ENCODE measurements at places on chromosomes 7 and 10.

GRCh38 chr7:23539494-23539907, 7.7 kb upstream of the TRA2A start:
- DNase-seq: no peak

DNA sequence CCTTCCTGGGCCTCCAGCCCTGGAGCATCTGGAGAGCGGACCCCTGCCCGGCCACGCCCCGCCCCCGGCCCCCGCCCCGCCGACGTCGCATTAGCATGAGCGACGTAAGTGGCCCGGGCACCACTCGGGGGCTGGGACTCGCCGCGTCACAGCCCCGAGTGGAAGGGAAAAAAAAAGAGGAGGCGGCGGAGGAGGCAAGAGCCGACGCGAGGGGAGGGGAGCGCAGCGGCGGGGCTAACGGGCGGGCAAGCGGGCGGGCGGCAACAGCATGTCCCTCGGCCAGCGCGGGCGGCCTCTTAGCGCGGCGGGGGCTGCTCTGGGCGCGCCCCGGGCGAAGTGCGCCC, at the start of gene SLC18A3:
TSS of gene SLC18A3 (plus strand) at position 197 of the 344 bp plus-strand sequence. CDS start 431 bp downstream, outside the sequence.
- no peak for DNase-seq

- DNase-seq: no peak
Measured at GRCh38 chr7:127705461-127705959, 53.5 kb downstream of the SND1 start.

- DNase-seq: no peak
Measured at GRCh38 chr10:102233997-102234396, 7.3 kb downstream of the PITX3 start.

- DNase-seq: no peak
Measured at GRCh38 chr7:93030605-93031225, 87.1 kb downstream of the SAMD9 start.

DNA sequence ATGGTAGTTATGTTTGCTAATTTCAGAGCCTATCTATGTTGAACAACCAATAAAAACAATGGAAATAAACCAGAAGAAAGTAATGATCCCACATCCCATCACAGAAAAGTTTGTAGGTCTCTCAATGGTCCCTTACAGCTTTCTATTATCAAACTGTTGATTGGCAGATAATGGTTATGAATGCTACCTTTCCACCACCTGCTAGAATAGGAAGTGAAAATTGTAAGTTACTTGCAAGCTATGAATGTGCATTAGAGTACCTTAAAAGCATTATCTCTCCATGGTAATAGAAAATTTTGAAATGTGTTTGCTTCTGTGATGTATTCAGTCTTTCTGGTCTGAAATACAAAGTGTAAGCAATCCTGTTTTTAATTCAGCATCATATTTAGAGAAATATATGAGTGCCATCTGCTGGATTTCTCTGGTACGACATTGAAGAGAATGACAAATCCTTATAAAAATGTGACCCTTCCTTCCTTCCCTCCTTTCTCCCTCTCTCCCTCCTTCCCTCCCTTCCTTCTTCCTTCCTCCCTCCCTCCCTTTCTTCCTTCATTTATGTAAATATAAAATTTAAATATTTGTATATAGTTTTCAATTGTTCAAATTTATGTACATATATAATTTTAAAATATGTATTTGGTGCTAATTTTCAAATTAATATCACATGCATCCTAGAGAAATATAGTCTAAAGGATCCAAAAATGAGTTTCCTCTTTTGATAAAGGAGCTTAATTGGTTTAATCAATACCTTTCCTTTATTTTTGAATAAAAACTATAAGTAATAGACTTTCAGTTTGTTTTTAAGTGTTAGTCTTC, 41.4 kb upstream of the PNLIPRP3 start:
- DNase-seq: no peak

GRCh38 chr10:129755621-129756020, 208.5 kb downstream of the EBF3 start:
- DNase-seq: no peak

DNA sequence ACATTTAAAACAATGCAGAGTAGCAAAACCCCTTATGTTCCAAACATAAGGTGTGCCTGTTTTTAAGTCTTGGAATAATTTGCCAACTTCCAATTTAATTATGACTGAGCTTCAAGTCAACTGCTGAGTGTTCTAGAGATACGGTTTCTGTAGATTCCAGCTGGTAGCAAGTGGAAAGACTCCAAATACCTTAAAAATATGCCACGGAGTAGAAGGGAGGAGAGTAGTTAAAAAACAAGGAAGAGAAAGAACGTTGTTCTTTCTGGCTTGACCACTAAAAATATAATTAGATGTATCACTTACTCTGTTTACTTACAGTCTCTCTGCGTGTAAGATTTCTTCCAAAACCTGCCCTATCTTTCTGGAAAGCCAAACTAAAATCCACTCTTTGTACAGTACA, 24.5 kb upstream of the ABLIM1 start:
- DNase-seq: no peak

- peak; percentile 79 for DNase-seq
Measured at GRCh38 chr7:43869867-43870240, 537 bp upstream of the MRPS24 start.

DNA sequence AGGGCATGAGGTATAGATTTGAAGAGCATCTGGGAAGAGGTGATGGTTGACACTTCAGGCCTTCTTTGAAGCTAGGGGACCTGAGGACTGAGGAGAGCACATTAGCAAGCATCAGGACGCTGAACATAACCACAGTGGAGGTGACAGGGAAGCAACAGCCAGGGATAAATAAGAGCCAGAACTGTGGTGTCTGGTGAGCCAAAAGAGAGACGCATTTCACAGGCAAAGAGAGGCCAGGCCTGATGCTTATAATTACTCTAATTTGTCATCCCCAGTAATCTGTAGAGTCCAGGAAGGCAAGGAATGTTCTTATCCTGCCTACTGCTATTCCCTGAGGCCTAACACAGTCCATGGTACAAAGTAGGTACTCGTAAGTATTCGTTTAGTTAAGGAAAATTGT, 10.4 kb upstream of the FAS start:
- DNase-seq: no peak

GRCh38 chr10:5284311-5285057, 80.3 kb upstream of the UCN3 start:
- peak; percentile 80 for DNase-seq

DNA sequence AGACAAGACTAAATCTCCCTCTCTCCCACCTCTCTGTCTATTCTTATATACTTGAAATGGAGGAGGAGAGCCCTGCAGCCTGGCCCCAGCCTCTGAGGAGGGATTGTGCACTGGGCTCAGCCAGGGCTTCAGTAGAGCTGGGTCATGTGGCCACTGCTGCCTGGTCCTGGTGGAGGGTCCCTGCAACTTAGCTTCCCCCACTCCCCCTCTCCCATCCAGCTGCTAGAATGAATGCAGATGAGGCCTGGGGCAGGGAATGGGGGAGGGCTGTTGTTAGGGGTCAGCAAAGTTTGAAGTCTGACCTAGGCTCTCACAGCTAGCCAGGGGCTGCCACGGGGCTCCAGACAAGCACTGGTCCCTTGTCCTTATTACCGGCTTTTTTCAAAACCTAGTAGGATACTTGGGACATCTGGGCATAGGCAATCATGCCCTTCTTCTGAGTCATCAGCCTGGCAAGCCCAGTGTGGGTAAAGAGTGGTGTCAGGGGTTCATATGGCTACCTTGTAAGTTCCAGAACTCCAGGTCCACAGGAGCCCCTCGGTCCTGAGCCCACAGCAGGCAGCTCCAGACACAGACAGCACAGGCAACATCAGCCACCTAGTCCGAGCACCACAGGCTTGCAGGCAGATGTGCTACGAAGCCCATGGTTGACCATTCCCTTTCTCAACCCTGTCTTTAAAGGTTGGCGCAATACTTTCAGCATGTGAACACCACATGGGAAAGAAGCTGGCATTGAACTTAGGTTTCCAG, 12.8 kb upstream of the CXCL12 start:
- no peak for DNase-seq

- no peak for DNase-seq
Measured at GRCh38 chr10:92965314-92965713, 95.3 kb upstream of the CYP26C1 start.

- DNase-seq: no peak
Measured at GRCh38 chr10:48231699-48232315, 42.7 kb downstream of the FRMPD2 start.

- no peak for DNase-seq
Measured at GRCh38 chr7:87627634-87627994, 584 bp upstream of the RUNDC3B start.

All from HL-60 (cell line).